ENCODE measurements at places on chromosomes 7 and 10.

- peak; percentile 46 for DNase-seq
These were observed 45.5 kb upstream of the ZNF716 start for GRCh38 chr7:57404343-57404966.

GRCh38 chr7:80145780-80146422 lies 11.3 kb downstream of the GNAI1 start:
- no peak for DNase-seq

DNA sequence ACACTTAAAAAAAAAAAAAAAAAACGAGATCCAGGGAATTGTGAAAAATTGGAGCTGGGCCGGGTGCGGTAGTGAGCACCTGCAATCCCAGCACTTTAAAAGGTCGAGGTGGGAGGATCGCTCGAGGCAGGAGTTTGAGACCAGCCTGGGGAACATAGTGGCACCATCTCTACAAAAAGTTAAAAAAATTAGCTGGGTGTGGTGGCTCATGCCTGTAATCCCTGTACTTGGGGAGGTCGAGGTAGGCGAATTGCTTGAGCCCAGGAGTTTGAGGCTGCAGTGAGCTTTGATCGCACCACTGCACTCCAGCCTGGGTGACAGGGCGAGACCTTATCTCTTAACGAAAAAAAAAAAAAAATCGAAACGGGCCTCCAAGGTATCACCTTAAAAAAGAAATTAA lies 2.0 kb downstream of the CLDN4 start:
- DNase-seq, result no peak

DNA sequence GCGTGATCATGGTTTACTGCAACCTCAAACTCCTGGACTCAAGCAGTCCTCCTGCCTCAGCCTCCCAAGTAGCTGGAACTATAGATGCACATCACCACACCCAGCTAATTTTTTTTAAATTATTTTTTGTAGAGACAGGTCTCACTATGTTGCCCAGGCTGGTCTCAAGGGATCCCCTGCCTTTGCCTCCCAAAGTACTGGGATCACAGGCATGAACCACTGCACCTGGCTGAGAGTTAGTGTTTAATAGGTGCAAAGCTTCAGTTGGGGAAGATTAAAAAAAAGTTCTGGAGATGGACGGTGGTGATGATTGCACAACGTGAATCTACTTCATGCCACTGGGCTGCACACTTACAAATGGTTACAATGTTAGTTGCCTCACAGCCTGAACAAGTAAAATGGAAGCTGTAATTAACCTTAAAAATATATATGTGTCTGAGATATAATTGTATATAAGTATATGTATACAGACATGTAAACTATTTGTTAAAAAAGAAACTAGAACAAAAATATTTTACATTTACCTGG lies 106.4 kb upstream of the ZNF438 start:
- no peak for DNase-seq

DNA sequence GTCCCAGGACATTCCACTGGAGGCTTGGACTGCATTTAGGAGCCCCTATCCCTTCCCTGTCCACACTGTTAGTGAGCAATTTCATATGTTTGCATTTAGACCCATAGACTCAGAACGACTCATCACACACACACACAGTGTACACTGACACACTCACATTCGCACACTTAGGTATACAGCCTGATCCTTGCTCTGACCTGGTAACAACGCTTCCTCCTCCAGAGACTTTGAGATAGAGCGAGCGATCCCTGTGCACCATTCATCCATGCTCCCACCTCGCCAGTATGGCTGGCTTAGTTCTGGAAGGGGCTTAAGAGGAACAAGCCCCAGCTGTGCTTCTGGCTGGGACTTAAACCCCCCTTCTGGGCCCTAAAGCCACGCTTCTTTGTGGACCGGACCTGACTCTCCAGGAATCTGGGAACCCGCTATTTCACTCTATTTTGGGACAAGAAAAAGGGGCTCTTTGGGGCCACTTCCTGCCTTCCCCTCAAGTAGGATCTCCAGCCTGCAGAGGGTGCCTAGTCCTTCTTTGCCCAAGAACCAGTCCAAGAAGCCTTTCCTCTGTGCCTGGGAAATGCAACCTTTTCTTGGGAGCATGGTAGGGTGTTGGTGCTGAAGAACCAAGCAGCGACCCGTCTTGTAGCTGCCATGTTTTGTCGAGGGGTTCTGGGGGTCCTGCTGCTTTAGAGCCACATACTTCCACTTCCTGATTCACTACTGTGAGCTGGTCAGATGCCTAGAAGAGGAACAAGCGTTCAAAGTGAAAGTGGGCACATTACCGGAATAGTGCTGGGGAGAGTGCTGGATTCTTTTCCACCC lies 1.1 kb upstream of the HOXA13 start:
- DNase-seq, result no peak

DNA sequence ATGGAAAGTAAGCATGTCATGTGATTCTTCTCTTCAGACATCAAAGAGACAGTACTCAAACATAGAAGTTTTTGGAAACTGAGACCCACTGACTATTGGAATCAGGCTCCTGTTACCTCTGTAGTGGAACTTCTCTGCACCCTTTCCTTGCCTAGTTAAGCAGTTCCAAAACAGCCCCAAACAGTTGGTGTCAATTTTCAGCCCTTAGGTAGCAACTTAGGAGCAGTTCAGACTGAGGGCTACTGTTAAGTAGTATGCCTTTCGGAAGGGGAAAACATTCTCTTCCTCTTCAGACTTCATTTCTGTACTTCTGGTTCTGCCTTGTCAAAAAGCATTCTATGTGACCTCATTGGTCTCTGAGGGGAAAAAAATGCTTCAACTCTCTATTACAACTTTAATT lies 85.7 kb downstream of the ZNF277 start:
- DNase-seq, result no peak

- DNase-seq, result no peak
These were observed 41.9 kb downstream of the MGAM2 start for GRCh38 chr7:142153400-142153799.

- no peak for DNase-seq
These were observed 103.0 kb upstream of the DNAAF5 start for GRCh38 chr7:623464-623863.

DNA sequence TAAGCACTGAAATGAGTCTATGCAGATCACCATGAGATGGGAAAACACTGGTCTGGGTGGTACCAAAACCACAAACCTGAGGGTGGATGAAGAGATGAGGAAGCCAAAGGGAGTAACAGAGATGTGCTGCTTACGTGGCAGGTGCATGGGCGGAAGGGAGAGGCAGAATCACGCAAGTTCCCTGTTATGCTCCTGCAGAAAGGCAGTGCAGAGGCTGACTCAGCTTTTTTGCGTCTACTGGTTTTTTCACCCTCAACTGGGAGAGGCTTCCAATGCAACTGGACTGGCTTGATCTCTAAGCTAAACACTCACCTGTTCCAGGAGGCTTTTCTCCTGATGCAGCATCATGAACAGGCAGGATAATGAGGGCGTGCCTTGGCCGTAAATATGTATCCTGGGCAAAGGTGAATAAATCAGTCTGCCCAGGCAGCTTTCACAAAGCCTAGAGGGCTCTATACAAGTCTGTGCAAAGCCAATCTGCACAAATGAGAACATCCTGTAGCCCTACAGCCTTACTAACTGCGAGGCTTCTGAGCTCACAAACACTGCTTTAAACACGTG lies 95.4 kb upstream of the AFAP1L2 start:
- no peak for DNase-seq

DNA sequence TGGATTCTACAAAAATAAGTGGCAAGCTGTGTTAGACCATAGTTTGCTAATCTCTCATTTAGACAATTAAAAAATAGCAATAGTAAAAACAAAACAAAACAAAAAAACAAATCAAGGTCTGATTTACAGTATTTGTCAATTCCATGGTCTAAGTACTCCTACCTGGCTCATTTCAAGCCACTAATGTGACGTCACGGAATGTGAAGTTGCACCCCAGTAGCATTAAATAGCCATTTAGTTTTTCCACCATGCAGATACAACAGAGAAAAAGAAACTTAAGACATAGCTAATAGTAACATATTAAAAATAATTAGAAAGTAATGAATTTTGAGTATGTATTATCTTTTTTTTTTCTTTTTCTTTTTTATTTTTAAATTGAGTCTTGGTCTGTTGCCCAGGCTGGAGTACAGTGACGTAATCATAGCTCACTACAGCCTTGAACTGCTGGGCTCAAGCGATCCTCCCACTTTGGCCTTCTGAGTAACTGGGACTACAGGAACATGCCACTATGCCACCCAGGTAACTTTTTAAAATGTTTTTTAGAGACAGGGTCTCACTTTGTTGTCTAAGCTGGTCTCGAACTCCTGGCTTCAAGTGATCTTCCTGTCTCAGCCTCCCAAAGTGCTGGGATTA lies 101.2 kb downstream of the MKX start:
- DNase-seq, result no peak

DNA sequence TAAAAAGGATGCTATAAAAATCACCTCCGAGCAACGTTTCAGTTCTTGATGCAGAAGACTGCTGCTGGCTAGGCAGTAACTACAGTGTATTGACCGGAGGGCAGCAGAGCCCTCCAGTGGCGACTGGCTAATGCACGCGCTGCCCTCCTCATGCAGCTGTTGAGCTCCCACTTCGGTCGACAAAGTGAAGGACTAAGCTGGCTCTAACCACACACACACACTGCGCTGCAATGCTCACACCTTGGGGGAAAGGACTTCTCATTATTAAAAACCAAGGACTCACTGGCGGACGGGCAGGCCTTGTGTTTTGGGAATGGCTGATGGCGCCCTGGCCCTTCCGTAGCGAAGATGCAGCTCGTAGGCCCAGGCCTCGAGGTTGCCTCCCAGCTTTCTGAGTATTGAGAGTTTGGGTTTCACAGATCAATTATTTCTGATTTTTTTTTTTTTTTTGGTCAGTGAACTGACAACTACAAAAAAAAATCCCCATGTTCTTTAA lies 120.9 kb upstream of the DIP2C start:
- no peak for DNase-seq

GRCh38 chr7:9250876-9251275 lies 817.5 kb downstream of the NXPH1 start:
- no peak for DNase-seq

DNA sequence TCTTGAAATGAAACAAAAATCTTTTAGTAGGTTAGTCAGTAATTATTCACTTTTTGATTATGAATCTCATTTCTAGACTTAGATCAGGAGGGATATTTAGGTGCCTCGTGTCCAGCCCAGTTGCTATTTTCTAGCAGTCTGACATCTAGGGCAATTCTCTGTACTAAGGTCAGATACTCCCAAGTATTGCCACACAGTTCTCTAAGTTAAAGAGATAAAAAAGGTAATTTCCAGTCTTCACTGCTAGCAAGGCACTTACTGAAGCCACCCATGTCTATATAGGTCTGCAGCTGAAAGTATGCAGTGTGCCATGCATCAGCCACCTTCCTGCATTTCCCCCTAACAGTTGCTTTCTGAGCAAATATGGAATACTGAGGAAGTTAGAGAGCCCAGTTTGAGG lies 83.4 kb downstream of the PON1 start:
- no peak for DNase-seq

DNA sequence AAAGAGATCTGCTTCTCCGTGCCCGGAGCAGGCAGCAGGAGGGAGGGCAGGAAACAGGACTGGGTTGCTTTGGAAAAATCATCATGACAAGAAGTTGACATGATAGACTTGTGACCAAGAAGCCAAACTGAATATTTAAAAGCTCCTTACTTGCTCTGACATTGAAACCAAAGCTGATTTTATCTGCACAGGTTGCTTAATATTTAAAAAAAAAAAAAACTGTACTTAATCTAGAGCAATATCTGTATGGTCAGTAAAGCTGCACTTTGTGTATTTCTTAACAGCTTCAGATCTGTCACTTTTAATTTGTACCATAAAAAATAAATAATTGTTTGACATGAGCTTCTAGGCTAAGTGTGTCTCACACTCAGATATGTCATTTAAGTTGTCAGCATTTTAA lies 97.9 kb upstream of the YAE1 start:
- DNase-seq, result no peak

- no peak for DNase-seq
These were observed 63.2 kb downstream of the LMBR1 start for GRCh38 chr7:156829669-156830336.

- DNase-seq, result peak; percentile 24
These were observed 13.2 kb downstream of the NUDCD3 start for GRCh38 chr7:44477063-44477830.
